Jurkat, Clone E6-1 (cell line): ENCODE measurements at places on chromosomes 16 and 17.

GRCh38 chr16:85054948-85055492 is 27.4 kb downstream of the KIAA0513 start:
- no peak for DNase-seq

GRCh38 chr16:72159386-72159785 is 12.6 kb downstream of the PMFBP1 start:
- DNase-seq = no peak

DNA sequence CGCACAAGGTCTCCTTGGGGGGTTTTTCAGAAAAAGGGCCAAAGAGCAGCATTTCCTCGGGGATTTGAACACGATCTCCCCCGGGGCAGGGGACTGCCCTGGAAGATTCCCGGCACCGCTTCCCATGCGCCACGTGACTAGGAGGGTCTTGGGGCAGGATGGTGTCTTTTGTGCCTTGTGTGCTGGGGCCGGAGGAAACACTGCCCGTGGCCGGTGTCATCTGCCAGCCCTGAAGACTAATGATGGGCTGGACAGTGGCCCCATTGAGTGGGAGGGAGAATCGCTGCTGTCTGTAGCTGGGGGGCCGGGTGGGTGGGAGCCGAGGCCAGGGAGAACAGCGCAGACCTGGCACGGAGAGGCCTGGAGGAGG is 315.1 kb downstream of the SEC14L1 start:
- no peak for DNase-seq

DNA sequence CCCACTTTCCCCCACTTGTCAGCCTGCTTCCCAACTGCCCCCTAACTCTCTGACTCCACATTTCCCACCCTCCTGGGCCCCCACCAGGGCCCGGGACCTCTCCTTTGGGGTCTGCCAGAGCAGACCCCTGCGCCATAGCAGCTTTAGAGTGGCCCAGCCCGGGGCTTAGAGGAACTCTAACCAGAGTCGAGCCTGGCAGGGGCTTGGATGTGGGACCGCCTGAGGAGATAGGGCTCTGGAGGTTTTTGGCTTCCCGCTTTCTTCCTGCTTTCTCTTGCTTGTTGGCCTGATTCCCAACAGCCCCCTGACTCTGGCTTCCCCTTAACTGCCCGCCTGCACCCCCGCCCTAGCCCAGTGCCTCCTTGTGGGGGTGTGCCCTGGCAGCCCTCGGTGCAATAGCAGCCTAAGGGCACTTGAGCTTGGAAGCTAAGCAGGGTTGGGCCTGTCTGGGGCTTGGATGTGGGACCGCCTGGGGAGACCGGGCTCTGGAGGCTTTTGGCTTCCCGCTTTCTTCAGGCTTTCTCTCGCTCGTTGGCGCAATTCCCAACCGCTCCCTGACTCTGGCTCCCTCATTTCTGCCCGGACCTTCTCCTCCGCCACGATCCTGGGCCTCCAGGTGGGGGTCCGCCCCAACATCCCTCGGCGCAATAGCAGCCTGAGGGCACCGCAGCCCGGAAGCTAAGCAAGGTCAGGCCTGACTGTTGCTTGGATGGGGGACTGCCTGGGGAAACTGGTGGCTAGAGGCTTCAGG is 2292.0 kb downstream of the TP53TG3F start:
- DNase-seq = no peak

GRCh38 chr16:8199390-8199789 is 390.9 kb downstream of the TMEM114 start:
- no peak for DNase-seq

- DNase-seq = no peak
These were observed 28.9 kb downstream of the TANC2 start for GRCh38 chr17:62994931-62995330.

- DNase-seq = no peak
These were observed 399.8 kb upstream of the SALL1 start for GRCh38 chr16:51550800-51551347.

DNA sequence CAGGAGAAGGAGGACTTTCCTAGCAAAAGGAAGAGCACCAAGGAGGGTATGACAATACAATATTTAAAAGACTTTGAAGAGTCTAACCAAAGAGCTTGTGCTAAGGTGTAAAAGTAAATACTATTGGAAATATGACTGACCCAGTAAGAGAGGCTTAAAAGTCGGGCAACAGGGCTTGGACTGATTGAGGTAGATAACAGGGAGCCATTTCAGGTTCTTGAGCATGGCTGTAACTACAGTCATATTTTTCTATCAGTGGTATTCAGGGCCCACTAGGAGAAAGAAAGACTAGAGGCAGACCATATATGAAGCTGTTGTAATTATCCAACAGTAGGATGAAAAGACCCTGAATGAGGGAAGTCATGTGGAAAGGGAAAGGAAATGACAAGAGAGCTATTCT is 62.3 kb downstream of the SMURF2 start:
- no peak for DNase-seq

- DNase-seq = peak; percentile 48
These were observed 647.7 kb upstream of the SOX9 start for GRCh38 chr17:71472809-71473789.

GRCh38 chr16:27547134-27547533 is 2.6 kb downstream of the GTF3C1 start:
- DNase-seq = no peak

DNA sequence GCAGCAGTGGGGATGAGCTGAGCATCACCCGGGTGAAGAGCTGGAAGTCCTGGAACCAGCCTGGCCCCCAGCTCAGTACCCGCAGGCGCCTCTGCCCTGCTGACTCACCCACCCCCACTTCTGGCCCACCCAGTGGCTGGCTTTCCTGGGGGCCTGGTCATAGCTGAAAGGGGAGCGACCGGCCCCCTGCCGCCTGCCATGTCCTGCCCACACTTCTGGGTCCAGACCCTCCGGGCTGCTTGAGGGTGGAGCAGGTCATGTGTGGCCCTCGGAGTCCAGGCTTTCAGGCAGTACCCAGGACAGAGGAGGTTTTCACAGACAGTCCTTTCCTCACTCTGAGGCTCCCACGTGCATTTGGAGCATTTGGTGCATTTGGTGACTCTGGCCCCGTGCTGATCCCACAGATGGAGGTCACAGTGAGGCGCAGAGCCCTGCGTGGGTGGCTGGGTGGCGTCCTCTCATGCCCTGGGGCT is 7.1 kb upstream of the PIEZO1 start:
- no peak for DNase-seq

DNA sequence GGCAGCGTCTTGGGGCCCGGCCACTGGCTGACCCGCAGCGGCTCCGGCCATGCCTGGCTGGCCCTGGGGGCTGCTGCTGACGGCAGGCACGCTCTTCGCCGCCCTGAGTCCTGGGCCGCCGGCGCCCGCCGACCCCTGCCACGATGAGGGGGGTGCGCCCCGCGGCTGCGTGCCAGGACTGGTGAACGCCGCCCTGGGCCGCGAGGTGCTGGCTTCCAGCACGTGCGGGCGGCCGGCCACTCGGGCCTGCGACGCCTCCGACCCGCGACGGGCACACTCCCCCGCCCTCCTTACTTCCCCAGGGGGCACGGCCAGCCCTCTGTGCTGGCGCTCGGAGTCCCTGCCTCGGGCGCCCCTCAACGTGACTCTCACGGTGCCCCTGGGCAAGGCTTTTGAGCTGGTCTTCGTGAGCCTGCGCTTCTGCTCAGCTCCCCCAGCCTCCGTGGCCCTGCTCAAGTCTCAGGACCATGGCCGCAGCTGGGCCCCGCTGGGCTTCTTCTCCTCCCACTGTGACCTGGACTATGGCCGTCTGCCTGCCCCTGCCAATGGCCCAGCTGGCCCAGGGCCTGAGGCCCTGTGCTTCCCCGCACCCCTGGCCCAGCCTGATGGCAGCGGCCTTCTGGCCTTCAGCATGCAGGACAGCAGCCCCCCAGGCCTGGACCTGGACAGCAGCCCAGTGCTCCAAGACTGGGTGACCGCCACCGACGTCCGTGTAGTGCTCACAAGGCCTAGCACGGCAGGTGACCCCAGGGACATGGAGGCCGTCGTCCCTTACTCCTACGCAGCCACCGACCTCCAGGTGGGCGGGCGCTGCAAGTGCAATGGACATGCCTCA is 773 bp downstream of the NTN3 start:
- DNase-seq = no peak

- DNase-seq = no peak
These were observed 63.3 kb upstream of the HSBP1 start for GRCh38 chr16:83744441-83744981.

DNA sequence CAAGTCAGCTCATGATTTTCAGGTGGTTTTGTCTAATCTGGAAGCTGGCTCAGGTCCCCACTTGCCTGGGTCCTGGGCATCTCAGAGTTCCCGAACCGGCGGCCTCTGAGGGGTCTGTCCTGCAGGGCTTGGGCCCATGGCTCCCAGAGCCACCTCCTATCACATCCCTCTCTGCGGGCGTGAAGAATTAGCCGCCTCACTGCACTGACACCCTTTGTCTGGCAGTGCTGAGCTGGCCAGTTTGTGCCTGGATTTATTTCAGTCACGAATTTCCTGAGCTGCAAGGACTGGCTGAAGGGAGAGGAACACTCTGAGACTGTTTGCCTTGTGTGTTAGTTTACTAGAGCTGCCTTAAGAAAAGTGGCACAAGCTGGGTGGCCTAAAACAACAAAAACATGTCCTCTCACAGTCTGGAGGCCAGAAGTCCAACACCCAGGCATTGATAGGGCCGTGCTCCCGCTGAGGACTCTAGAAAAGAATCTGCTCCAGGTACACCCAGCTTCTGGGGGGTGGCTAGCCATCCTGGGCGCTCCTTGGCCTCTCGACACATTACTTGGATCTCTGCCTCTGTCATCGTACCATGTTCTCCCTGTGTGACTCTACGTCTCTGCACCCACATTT is 217.5 kb upstream of the DYNLRB2 start:
- DNase-seq = no peak

DNA sequence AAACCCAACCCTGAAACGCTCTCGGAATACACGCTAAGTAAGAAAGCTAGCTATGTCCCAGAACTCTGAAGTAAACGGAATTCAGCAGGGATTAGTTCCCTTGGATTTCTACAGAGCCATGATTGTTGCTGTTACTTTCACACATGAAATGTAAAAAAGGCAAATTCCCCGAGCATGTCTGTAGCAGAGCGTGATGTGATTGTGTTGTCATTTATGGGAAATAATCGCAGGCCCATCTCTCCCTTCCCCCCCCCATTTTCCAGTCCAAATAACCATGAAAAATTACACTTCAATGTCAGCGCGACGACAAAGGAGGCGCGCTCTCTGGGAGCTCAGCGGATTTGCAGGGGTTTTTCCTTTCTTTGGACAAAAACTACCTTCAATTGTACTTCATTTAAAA is 209.0 kb downstream of the ZFHX3 start:
- DNase-seq = no peak

GRCh38 chr17:35731239-35731916 is at the start of gene RASL10B:
TSS of gene RASL10B (plus strand) at chr17:35731639. CDS start at chr17:35735185, 3,546 bp downstream.
- DNase-seq = no peak

DNA sequence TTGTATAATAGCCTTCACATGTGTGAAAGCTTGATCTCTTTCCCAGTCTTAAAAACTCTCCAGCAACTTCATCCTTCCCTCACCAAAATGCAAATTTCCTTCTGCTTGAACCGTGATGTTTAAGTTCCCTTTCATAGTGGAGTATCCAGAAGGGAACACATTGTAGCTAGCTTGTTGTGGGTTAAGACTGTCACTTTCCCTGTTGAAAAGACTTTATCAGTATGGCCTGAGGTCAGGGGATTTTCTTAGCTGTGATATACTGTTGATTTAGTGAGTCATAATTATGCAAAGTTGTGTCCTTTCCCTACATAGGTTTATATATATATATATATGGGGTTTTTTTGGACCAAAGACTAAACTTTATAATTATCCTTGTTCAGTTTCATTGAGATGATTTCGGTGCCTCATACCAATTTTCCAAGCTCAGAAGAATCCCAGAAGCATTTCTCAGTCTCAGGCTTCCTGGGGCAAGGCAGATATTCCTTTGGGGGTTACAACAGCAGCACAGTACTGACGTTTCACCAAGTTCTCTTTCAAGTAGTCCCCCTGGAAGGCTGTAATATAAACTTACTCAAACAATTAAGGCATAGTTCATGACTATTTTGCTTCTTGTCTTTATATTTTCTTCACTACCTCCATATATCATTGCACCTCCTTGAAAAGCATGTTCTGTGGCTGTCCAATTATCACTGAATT is 35.7 kb downstream of the ESRP2 start:
- no peak for DNase-seq

DNA sequence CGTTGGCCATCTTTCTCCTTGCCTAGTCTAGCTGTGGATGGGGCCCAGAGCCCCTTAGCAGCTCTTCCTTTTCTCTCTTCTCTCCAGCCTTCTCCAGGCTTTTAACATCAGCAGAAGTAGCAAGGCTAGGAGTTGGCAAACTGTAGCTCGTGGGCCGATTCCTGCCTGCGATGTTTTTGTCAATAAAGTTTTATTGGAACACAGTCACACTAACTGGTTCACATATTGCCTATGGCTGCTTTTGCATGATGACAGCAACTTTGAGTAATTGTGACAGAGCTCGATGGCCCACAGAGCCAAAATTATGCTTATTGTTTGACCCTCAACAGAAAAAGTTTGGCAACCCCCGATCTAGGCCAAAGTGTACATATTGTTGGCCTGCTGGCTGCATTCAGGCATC is 199.9 kb downstream of the RBFOX1 start:
- DNase-seq = no peak

- DNase-seq = no peak
These were observed 9.7 kb upstream of the KDM6B start for GRCh38 chr17:7824021-7824924.

GRCh38 chr17:60910415-60910814 is 232.8 kb downstream of the BCAS3 start:
- no peak for DNase-seq

GRCh38 chr16:83971165-83972130 is 3.4 kb downstream of the NECAB2 start:
- no peak for DNase-seq

- DNase-seq = no peak
These were observed 60.0 kb downstream of the RPTOR start for GRCh38 chr17:80604670-80605010.

GRCh38 chr17:17089796-17090641 is 47.8 kb downstream of the MPRIP start:
- DNase-seq = no peak

GRCh38 chr17:45227926-45228762 is 6.5 kb downstream of the FMNL1 start:
- no peak for DNase-seq

GRCh38 chr16:75267631-75268264 is 16.3 kb upstream of the BCAR1 start:
- DNase-seq = no peak

- no peak for DNase-seq
These were observed 100.5 kb upstream of the HS3ST3A1 start for GRCh38 chr17:13702266-13702665.

DNA sequence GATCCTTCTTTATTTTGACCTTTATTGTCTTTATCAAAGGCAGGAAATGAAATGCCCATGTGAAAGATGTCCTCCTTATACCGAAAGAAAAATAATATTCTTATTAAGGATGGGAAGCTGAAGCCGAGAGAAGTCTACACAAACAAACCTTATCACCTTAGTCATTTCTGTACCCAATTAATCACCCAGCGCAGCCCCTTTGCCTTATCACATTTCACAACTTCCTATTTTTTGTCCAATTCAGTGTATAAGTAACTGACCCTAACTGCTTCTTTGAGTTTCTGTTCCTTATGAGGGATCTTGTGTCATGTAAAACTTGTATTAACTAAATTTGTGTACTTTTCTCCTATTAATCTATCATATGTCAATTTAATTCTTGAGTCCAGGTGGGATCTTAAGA is 16.4 kb upstream of the CCL23 start:
- no peak for DNase-seq
